ENCODE measurements at places on chromosomes 1 and 21.
A peak's percentile ranks its signal among the peaks of the same experiment; 100 is the strongest.

GRCh38 chr1:25624604-25625003 is 8.0 kb downstream of the MAN1C1 start:
- DNase-seq = no peak

DNA sequence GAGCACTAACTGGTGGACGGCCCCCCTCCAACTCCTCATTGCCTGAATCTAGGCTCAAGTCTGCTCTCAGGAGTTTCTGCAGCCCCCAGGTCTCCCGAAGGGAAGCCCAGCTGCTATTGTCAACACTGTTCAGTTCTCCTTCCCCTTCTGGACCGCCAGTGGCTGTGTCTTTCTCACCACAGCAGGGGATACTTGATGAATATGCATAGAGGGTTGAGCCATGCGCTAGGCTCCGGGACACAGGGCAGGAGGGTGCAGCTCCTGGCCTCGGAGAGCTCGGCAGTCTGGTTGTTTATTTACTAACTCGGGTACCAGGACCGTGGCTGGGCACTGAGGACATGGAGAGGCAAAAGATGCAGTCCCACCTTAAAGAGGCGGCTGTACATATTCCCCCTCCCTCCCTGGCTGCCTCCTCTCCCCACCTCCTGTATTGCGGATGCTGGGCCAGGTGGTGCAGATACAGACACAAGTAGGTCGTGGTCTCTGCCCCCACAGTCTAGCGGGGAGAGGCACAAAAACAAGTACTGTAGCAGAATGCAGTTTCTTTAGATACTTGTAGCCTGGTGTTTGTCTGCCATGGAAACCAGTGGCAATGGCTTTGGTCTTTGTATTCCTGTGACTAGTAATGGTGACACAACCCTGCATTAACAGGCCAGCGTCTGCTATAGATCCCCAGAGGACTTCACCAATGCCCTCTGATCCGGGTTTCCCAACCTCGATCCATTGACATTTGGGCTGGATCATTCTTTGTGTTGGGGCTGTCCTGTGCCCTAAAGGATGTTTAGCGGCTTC is 26.2 kb downstream of the ARHGEF10L start:
- DNase-seq = no peak

GRCh38 chr1:110627764-110628163 is 21.6 kb upstream of the KCNA2 start:
- no peak for DNase-seq

- DNase-seq = no peak
Measured at GRCh38 chr1:78619446-78619802, 824 bp upstream of the IFI44L start.

DNA sequence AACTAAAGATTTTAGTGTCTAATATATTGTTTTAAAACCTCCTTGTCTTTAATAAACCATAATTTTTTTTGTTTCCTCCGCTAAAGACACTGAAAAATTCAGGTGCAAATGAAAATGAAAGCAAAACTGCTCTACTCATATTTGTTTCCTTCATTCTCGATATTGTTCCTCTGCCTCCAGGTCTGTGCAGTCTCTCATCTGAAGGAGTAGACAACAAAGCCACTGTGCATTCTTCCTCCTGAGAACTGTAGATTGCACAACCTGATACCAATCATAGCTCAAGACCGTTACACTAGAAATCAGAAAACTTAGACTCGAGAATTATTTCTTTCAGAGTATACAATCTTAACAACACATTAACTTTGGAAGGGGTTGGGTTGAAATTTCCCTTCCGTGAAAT is 373.1 kb upstream of the CXADR start:
- no peak for DNase-seq

DNA sequence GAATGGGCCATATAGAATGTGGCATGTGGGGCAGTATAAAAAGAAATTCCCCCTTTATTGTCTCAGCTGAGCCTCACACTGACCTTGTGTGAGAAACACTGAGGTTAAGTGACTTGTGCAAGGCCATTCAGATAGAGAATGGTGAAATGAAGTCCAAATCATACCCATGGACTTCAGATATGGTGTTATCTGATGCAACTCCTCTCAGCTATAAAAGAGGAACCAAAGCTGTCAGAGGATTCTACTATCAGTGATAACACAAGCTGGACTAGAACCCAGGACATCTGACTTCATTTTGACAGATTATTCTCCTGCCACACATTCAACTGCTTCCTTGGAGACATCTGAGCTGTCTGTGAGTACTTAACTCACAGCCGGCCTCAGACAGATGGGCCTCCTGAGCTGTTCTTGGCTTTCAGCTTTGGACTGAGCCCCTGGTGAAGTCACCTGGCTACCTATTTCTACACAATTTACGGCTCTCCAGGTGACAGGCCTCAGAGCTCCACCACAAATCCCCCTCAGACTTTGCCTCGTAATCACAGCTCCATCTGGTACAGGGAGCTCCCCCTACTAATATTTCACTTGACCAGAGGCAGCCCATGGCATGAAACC is 104.6 kb downstream of the PLXNA2 start:
- no peak for DNase-seq

DNA sequence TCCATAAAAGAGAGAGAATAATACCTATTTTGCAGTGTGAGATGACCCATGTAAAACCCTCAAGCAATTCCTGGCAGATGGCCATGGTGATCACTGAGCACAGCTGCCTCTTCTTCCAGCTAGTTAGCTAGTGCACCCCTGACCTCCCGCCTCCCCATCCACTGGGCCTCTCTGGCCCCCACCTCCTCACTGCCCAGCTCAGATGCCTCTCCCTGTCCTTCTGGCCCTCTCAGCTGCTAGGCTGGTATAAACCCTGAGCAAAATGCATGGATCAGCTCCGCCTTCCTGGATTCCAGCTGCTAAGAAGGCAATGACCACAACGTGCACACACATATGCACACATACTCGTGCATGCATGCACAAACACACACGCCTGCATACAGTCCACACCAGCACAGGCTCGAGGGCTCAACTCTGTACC is 117.2 kb downstream of the DMRTB1 start:
- no peak for DNase-seq

GRCh38 chr1:9145021-9145668 is 16.2 kb upstream of the GPR157 start:
- DNase-seq = peak; percentile 15

GRCh38 chr1:5768014-5768413 is 224.2 kb downstream of the NPHP4 start:
- DNase-seq = no peak

DNA sequence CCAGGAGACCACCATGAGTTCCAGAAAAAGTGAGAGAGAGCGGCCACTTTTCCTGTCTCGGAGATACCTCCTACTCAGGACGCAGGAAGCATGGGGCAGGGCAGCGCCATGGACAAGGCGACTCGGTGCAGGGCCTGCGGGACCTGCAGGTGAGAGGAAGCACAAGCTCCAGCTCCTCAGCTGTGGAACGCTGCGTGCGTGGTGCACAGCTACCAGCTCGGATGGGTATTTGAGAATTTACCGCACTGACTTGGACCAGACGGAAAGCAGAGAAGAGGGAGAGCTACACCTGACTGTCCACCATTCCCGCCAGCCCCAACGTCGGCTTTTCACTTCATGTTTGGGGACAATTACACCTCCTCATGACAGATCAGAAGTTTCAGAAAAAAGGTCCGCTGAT is 8.2 kb upstream of the CDK11A start:
- DNase-seq = no peak

- no peak for DNase-seq
Measured at GRCh38 chr1:10772711-10773110, 23.7 kb downstream of the CASZ1 start.

GRCh38 chr1:112466078-112466660 is 42.6 kb upstream of the WNT2B start:
- DNase-seq = peak; percentile 87

GRCh38 chr1:106956721-106957120 is 99.8 kb upstream of the PRMT6 start:
- DNase-seq = no peak

GRCh38 chr1:184641894-184642293 is 112.8 kb downstream of the EDEM3 start:
- no peak for DNase-seq

GRCh38 chr1:203002951-203003350 is 4.2 kb upstream of the TMEM183A start:
- no peak for DNase-seq

All from stimulated activated CD4-positive, alpha-beta T cell treated with anti-CD3 and anti-CD28 coated beads, Interleukin-1b, Interleukin-23, amount 100 ng/mL, for 48 hours (primary cell).